Kidney tubule cell (primary cell): ENCODE measurements at places on chromosomes 6 and 20.
A peak's percentile ranks its signal among the peaks of the same experiment; 100 is the strongest.

GRCh38 chr6:101803136-101803535 is 409.6 kb downstream of the GRIK2 start:
- no peak for DNase-seq

DNA sequence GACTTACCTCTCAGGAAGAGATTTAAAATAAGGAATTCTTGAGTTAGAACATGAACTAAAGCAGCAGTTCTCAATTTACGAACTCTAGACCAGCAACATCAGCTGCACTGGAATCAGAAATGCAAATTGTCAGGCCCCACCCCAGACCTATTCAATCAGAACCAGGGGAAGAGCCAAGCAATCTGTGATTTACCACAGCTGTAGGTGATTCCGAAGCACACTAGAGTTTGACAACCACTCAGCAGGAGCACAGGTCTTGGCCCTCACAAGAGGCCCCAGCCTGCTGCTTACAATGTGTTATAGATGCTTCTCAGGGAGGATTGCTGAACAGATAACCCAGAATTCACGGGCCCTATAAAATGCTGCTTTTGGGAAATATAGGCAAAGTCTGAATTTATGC is 279.2 kb downstream of the PTPRK start:
- DNase-seq: no peak

DNA sequence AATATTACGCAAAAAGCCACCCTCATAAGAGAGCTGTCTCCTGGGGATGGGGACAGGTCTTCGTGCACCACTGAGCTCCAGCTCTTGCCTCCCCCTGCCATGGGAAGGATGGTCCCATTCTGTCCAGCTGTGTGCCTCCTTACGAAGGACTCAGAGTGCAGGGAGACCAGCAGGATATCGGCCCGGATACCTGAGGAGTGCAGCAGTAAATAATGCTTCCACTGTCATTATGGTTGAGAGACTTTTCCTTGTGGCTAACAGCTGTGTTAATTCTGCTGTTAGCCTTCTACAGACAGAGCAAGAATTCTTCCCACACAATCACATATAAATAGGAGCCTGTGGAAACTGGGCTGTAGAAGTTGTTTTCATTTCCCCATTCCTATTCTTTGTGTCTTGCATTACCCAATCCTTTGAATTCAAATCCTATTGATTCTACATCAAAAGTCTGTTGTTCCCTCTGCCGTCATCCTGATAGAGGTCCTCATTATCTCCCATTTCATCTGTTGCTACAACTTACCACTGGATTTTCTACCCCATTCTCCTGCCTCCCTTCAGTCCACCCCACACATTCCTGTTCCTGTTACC is 364.6 kb upstream of the SOX4 start:
- no peak for DNase-seq

DNA sequence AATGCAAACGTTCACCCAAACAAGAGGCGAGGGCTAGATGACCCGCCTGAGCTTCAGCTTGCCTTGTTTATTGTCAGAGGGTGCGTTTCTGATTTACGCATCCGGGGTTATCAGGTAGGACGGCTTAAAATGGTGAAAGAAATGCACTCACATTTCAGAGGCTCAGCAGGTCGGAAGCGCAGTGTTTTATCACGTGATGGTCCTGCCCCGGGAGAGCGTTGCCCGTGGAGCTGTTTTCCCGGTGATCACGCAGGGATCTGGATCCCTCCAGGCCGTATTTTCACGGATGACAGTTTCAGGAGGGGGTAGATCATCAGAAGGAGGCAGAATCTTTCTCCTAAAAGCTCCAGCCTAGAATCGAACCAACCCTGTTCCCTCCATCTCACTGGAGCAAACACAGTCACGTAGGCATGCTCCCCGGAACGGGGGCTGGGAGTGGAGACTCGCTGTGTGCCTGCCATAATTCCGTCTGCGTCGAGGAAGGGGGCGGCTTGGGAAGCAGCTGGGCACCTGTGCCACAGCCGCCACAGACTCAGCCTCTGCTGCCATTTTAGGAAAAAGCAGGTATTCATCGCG is 121.7 kb downstream of the SMOC2 start:
- DNase-seq: no peak

DNA sequence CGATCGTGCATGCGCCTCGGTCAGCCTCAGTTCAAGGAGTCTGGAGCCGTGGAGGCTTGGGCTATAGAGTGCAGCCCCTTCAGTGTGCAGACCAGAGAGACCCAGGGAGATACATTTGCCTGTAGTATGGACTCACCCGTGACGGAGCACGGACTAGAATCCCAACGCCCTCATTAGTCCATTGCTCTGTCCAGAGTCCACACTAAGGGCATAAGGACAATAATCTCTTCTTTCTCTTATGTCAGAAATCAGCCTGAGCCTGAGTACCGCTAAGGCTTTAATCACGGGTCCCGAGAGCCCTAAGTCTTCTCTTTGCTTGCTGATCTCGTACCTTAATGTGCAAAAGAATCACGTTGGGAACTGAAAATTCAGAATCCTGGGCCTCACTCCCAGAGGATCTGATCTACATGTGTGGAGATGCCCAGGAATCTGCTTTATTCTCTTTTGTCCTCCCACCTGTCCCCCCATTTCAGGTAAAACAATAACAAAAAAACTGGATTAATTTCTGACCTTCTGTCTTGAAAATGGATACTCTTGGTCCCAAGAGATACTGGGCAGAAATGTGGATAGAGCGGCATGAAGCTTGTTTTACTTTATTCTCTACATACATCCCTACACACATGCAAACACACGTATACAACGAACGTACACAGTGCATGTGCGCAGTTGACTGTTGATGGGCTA is 671 bp downstream of the BPHL start:
- peak; percentile 42 for DNase-seq

GRCh38 chr6:129475477-129476247 is 234.3 kb downstream of the ARHGAP18 start:
- no peak for DNase-seq

DNA sequence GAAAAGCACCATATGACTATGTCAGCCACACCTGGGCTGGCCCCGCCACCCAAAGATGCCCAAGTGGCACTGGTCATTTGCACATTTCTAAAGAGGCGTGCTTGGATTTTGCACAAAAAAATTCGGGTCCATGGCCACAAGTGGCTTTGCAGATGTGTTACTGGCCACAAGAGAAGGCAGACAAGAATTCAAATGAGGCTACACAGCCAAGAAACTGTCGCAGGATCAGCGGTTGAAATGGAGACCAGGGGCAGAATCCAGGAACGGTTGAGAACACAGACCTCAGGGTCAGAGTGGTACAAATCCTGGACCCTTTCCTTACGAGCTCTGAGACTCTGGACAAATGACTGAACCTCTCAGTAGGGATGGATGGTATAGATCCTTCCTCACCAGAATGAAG is 48.6 kb upstream of the SASH1 start:
- no peak for DNase-seq

- DNase-seq: no peak
These were observed 65.5 kb upstream of the GCM1 start for GRCh38 chr6:53214172-53214571.

DNA sequence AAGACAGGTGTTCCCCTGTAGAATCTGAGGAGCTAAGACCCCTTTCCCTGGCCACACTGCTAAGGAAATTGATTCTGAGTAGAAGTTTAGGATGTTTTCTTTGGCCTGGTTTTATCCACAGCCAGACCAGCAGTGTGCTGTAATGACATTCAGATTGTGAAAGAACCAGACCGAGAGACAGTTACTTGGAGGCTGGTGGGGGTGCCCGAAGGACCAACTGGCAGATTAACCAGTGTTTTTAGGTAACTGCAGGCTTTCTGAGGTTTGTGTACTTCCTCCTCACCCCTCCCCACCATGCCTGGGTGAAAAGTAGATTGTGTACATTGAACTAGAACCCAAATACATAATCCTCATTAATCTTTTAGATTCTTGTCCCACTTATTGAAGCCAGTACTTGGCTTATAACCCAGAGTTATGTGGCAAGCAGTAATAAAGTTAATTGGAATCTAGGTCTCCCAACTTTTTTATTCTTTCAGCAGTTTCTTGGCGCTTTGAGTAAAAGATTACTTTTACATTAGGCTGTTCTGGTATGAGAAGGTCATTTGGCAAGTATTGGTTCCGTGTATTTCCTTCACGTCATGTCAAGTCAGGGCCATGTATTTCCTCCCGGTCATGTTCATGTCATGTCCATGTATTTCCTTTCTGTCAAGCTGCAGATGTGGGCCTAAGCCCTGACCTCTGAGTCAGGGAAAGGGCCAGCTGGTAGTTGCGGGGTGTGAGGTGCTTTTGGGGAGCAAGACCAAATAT is 93.7 kb downstream of the TCP11 start:
- no peak for DNase-seq

GRCh38 chr6:57276946-57277345 is 40.5 kb upstream of the PRIM2 start:
- DNase-seq: no peak

DNA sequence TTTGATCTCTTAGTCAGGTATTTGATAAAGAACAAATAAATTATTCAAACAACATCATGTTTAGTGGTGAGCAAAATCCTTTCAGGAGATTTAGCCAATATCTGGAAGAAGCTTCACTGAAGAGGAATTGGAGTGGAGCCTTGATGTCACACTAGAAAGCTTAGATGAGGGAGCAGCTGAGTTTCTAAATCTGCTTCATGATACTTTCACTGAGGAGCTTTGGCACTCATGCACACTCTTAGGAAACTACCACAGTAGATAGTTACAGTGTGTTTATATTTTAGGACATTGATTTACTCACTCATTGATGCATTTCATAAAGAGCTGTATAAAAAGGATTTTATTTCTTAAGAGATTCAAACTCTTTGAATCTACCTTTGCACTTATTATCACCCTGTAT is 366.2 kb upstream of the BTBD3 start:
- DNase-seq: no peak

GRCh38 chr6:44559486-44560270 is 172.2 kb downstream of the CDC5L start:
- no peak for DNase-seq

GRCh38 chr6:112680091-112680490 is 333.0 kb downstream of the RFPL4B start:
- peak; percentile 25 for DNase-seq

- no peak for DNase-seq
These were observed 47.7 kb downstream of the STAU1 start for GRCh38 chr20:49140411-49140810.

DNA sequence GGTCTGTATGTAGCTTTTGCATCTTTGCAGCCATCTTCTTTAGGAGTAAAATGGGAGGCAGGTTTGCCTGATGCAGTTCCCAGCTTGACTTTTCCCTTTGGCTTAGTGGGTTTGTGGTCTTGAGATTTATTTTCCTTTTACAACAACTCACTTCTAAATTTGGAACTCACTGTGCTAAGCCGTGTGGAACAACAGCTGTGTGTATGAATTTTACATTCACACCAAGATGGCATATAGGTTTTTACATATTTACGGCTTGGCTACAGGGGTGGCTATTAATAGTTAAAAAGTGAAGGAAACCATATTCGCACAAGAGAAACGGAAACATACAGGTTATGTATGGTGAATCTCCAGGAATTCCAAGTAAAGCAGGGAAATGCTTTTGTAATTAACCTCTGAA is 2.5 kb downstream of the TTLL2 start:
- no peak for DNase-seq

- no peak for DNase-seq
These were observed 140.1 kb downstream of the BTBD3 start for GRCh38 chr20:12057778-12058177.

DNA sequence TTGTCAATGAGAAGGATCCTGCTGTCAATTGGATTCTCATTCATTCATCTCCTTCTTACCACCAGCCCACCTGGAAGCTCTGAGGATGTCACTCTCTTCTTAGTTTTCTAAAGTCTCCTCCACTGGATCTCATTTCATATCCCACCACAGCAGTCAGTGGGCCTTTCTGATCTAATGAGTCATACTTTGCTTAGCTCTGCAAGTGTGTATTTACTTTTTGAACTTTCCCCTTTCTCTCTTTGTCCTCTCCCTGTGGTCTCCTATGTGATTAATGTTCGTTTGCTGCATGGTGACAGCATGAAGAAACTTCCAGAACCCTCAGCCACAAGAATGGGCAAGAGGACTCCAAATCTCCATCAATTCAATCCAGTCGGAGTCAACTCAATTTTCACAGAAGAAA is 63.6 kb upstream of the SYNDIG1 start:
- no peak for DNase-seq

DNA sequence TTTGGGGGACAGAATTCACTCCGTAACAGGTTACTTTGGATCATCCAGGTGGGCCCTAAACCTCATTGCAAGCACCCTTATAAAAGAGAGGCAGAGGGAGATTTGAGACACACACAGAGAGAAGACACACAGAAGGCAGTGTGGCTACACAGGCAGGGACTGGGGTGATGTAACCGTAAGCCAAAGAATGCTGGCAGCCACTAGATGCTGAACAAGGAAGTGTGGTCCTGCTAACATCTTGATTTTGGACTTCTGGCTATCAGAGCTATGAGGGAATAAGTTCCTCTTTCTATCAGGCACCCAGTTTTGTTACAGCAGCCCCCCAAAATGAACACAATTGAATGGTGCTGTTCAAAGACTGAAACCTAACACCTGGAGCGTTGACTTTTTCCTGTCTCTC is 191.3 kb upstream of the MYLIP start:
- DNase-seq: no peak

GRCh38 chr20:24341781-24342180 is 127.6 kb upstream of the SYNDIG1 start:
- no peak for DNase-seq

DNA sequence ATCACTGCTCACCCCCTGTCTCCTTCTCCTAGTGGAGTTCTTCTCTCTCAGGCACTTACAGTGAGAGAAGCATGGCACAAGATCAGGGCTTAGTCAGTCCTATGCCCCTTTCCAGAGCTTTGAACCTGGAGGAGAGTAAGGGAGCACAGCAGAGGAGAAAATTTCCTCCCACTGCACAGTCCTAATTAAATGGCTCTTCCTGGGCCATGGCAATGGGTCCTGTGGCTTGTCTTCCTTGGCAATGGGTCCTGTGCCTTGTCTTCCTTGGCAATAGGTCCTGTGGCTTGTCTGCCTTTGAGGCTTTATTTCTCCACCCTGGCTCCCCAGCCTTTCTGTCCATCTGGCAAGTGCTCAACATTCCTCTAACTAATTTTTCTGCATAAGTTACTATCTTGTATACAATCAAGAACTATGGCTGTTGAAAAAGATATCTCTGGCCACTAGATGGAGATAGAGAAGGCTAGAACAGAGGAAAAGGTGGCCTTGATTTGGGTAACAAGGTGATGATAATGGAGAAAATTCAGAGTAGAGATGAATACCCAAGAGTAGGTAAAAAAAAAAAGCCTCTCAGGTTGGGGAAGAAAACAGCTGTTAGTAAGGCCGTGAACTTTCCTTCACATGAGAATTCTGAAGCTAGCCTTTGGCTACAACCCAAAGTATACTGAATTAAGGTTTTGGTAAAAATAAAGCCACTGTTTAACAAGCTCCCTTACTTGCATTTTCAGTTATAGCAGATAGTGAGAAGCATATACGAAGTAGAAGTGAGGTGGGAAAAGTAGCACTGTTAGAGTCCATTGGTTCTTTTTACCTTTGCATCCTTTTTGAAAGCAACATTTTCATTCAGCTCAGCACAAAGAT is 504.9 kb downstream of the DOK5 start:
- DNase-seq: peak; percentile 58

- no peak for DNase-seq
These were observed 48.7 kb downstream of the SYNE1 start for GRCh38 chr6:152588456-152588855.
